NCI-H748 treated with DMSO at 0.1 percent for 48 hours (cell line): ENCODE measurements at places on chromosomes 2 and 18.

- no peak for DNase-seq
Measured at GRCh38 chr18:67794521-67794920, 278.0 kb upstream of the DSEL start.

DNA sequence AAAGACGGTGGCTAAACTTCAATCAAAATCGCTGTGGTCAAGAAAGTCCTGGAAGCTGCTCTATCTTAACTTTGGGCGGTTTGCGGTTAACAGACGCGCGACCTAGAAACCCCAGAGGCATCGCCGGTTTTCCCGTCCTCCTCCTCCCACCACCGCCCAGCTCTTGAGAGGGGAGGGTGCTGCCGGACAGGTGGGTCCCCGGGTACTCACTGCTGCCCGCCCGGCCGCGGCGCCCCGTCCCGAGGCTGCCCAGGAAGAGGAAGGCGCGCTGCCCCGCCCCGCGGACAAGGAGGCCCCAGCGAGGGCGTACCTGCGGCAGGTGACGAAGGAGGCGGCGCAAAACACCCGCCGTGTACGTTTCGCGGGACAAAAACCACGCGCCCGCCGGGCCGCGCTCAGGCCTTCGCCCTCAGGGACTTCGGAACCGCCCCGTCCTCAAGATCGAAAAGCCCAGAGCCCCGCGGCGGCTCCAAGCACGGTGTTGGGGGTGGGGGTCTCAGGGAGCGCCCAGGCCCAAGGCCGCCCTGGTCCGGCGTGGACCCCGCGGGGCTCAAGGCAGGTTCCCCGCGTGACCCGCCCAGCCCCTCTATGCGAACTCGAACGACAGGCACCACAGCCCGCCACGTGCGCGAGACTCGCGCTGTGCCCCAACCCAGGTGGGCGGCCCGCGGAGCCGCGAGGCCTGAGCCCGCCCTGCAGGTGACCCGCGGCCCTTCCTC lies at the start of gene SH3YL1:
SH3YL1 (minus strand) TSS at position 259 of the 719 bp plus-strand sequence; CDS start at position 211, 48 bp downstream.
- DNase-seq, result no peak

DNA sequence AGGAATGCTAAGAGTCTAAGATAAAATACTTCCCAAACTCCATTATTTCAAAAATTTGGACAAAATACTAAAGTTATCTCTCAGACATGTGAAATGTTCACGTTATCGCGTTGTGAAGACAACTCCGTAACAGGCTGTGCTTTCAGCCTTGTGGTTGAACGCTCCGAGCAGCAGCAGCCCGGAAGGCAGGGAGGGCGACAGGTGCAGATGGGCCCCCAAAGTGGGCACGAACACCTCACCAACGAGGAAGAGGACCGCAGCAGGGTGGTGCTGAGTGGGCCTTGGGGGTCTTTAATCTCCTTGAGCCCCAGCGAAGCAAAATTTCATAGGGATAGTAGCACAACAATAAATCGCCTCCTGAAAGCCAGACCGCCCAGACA lies 1.0 kb upstream of the FAM110C start:
- no peak for DNase-seq

DNA sequence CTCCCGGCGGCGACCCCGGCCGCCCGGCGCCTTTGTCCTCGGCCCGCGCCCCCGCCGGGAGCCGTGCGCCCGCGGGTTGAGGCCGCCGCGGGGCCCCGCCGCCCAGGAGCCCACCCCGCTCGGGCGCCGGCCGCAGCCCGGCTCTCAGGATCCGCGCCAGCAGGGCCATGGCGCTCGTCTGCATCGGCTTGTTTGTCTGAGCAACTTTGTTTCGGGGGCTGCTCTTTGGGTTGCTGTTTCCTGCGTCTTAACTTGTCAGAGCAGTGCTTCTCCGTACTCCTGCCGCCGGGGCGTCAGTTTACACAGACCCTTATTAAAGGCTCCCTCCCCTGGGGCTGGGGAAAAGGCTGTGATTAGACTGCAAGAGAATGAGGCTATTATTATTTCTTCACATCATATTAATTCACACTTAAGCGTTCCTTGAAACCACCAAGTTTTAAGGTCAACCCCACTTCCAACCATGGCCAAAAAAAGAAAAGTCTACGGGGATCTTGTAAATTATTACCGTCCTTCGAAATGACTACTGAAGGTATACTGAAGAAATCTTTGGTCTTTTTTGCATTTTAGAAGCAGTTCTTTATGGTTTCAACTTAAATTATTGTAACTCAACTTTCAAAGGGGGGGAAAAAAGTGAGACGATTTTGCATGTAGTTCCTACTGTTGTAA lies at the start of gene CYP27C1:
CYP27C1 (minus strand) TSS at position 198 of the 666 bp plus-strand sequence; CDS start at position 169, 29 bp downstream.
- DNase-seq, result no peak

DNA sequence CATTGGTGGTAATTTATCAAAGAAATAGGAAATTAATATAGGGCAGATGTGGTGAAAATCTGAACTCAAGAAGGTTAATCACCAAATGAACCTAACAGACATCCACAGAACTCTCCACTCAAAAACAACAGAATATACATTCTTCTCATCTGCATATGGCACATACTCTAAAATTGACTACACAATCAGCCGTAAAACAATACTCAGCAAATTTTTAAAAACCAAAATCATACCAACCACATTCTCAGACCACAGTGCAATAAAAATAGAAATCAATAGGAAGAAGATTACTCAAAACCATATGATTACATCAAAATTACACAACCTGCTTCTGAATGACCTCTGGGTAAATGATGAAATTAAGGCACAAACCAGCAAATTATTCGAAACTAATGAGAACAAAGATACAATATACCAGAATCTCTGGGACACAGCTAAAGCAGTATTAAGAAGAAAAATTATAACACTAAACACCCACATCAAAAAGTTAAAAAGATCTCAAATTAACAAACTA lies 31.0 kb downstream of the RBM43 start:
- no peak for DNase-seq

GRCh38 chr2:110748489-110748867 lies 16.1 kb downstream of the ACOXL start:
- DNase-seq, result peak; percentile 49

GRCh38 chr2:122194546-122194945 lies 439.1 kb downstream of the TSN start:
- no peak for DNase-seq

DNA sequence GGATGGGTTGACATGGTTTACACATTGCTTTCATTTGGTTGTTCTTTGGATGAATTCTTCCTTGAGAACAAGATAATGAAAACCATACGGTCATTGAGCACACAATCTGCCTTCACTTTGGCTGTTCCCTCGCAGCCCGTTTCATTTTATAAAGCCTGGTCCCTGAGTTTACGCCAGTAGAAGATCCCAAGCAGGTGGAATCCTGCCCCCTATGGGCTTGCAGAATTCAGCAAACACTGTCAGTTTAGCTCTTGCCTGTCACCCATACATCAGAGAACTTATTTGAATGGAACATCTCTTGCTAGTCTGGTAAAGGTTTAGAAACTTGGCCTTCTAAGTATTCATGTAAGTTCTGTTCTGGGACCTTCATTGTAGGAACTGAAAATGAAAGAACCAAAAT lies 666.4 kb upstream of the ZEB2 start:
- DNase-seq, result no peak

GRCh38 chr2:30217644-30218337 lies 13.5 kb upstream of the LBH start:
- DNase-seq, result peak; percentile 76

- no peak for DNase-seq
Measured at GRCh38 chr2:232568161-232568560, 17.7 kb downstream of the EIF4E2 start.
